ENCODE measurements at places on chromosomes 6 and 20. TPM values are rescaled to one million over a fixed set of nuclear protein-coding genes. Genes with fewer than 3 reads are reported as not detected.

Gene TINAG
- total RNA-seq: not detected

Gene UBR2
- total RNA-seq: 27.4 TPM

Gene MYT1
- 1.0 TPM for total RNA-seq

- no peaks in the 10 kb centered on the region for H3K27me3 ChIP-seq
- H3K36me3 ChIP-seq: no peaks in the 10 kb centered on the region
- no peak overlapping the region for H3K27ac ChIP-seq
- no peak overlapping the region for H3K4me3 ChIP-seq
- no peak for DNase-seq
Observed at GRCh38 chr6:113055061-113055460, 707.9 kb downstream of the RFPL4B start.

All from CD4-positive, alpha-beta T cell (primary cell).